ENCODE measurements at places on chromosomes 4 and X.

DNA sequence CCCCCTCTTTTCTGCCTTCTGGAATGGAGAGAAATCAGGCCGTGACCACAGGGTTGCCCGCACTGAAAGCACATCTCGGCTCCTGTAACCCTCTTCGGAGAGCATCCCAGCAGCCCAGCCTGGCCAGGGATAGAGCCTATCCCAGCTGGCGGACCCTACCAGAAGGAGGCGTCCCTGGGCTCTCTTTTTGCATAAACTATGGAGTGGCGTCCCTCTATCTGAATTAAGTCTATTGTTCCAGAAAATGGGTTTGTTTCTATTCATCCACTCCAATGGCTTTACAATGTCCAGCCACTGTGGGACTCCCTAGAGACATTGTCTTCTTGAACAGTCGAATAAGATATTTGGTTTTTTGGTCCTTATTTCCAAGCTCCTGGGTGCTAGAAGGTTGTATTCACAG lies 689 bp upstream of the NHSL2 start:
- no peak for DNase-seq

GRCh38 chrX:2647627-2648026 lies 43.5 kb upstream of the CD99 start:
- no peak for DNase-seq

DNA sequence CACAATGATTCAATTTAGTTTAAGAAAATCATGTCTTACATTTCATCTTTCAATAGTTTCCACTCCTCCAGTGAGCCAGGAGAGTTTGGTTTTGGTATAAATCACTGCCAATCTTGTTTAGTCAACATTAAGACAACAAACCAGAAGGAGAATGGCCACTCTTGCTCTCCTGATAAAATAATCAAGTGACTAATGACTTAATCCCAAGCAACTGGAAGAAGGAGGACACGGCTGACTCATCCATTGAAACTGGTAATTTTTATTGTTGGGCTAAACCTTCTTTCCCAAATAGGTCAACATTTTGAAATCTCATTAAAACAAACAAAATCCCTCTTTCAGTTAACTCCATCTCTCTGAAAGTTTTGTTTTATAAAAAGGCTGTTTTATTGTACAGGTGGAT lies 230.2 kb downstream of the CLCN4 start:
- no peak for DNase-seq

- DNase-seq = no peak
Measured at GRCh38 chrX:118117741-118118140, 1.1 kb upstream of the KLHL13 start.

DNA sequence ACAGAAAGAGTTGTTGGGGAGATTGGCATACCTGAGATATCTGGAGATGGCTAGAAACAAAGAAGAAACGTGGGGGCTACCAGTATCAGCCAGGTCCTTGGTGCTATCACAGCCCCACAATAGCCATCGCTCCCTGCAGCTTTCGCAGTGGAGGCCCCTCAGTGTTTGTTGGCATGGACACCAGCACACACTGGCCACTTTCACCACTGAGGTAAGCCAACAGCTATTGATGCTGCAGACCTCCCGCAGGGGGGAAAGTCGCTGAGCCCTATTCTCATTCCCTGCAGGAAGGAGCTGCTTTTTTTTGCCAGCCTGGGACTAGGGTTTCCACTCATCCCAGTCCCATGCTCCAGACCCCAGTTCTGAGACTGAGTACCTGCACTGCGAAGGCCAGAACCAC lies 879.2 kb upstream of the IGFBP7 start:
- DNase-seq = no peak

DNA sequence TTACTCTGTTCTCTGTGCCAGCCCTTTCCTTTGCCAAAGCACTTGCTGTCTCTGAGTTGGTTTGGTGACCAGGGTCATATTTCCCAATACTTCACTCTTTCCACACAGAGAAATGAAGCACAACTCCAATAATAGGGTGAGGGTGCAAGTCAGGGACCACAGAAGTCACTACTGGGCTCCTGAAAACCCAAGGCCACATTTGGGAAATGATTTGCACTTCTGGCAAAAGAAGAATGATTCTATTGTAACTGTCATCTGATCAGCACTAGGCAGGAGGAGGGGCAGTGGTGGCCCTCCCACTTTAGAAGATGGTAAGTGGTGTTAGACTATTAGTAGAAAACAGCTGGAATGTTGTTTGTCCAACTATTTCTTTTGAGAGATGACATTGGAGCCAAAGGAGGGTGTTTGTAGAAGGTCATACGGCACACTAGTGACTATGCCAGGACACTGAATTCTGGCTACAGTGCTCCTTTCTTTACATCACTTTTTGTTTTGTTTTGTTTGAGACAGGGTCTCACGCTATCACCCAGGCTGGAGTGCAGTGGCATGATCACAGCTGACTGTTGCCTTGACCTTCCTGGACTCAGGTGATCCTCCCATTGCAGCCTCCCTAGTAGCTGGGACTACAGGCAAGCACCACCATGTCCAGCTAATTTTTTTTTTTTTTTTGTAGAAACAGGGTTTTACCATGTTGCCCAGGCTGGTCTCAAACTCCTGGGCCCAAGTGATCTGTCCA lies 10.8 kb upstream of the HADH start:
- DNase-seq = no peak

DNA sequence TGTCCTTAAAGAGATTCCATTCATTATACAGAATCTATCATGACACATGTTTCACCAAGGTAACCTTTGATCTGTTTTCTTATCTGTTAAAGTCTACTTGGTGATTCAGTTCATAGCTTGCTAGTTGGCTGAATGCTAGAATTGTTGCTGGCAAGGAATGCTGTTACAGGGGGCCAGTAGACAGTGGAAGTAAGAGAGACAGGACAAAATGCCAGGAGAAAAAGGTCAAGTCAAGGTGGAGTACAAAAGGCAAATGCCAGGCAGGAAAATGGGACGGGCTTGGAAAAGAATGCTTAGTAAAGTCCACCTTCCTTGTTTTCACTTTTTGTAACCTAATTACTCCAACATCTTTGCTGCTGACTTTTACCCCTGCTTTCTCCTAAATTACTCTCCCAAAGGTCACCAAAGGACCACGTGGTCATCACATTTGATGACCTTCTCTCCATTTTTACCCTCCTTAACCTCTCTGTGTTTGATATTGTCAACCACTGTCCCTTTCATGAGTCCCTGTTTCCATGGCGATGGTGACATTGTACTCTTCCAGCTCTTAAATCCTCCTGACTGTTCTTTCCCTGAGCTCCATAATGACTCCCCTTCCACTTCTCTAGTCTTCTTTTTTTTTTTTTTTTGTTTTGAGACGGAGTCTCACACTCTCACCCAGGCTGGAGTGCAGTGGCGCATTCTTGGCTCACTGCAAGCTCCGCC lies 24.5 kb upstream of the TAPT1 start:
- DNase-seq = no peak

DNA sequence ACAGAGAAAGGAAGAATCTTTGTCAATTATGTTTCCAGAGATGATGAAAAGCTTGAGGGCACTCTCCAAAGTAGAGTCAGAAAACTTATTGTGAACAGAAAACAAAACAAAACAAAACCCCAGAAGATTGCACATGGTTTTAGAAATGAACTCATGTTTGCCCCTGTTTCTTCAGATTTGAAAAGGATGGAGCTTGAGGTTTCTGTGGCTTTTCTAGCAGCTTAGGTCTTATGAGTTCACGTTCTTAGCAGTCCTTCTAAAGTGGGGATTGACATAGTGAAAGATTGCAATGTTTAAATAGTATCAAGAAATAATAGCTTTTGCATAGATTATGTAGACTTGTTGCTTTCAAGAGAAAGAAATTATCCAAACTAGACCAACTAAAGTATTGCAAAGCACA lies 421.8 kb downstream of the GBA3 start:
- DNase-seq = no peak

- DNase-seq = no peak
Measured at GRCh38 chr4:124953061-124953460, 240.5 kb upstream of the ANKRD50 start.

GRCh38 chr4:8407316-8407715 lies 33.2 kb downstream of the ACOX3 start:
- no peak for DNase-seq

DNA sequence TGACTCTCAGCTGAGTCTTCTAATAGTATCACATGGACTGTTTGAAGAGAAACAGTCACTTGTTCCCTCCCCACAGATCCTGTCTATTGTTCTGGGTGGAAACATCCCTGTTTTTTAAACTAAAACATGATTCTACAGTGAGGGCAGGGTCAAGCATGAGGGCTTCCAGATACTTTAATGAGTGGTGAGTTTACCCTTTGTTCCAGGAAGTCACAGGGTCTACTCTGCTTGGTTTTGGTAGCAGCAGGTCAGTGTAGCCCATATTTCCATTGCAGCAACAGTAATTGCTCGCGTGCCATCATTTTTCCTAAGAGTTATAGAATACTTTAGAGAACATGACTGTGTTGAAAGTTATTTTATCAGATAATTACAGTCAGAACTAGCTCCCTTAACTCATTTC lies 87.4 kb downstream of the ZNF732 start:
- DNase-seq = no peak

DNA sequence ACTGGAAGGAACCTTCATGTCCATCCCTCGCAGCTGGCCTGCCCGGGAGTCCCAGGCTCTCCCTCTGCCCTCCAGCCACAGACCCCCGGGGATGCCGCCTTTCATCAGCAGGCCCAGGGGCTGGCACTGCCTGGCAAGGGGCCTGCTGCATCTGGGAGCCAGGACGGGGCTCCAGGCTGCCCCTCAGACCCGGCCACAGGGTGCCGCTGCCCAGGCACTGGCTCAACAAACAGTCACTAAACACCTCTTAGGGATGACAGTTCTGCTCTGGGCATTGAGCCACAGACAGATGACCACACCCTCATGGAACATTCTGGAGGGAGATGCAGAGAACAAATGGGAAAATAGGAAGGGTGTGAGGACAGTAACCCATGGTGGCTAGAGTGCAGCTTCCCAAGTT lies 109.3 kb downstream of the HMX1 start:
- DNase-seq = no peak

GRCh38 chrX:72094894-72095293 lies 36.8 kb downstream of the RTL5 start:
- DNase-seq = no peak

GRCh38 chrX:9635368-9635767 lies 130.3 kb downstream of the GPR143 start:
- no peak for DNase-seq

DNA sequence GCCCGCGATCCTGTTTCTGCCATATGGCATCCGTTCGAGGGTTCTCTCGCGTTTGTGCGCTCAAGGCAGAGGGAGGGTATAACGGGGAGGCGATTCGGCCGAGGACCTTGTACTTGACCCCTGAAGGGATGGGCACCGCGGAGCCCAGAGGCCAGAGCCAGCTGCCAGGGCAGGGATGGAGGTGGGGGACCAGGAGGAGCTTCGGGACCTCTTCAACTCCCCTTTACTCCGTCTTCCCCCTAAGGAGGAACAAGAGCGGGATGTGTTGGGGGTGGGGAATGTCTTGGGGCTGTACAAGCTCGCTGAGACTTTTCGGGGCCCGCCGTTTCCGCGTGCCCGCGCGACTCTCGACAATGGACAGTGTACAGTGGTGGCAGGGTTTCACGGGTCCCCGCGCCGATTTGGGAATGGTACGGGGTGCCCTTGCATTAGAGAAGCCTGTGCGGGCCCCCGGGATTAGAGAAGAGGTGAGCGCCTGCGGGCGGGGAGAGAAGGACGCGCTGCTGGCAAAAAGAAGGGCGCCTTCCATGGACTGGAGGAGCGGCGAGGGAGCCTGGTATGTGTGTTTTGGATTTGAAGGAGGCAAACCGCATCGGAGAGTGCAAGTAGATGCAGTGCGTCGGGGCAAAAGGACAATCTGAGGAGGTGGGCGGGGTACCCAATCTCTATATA lies 760 bp downstream of the UGT8 start:
- no peak for DNase-seq

DNA sequence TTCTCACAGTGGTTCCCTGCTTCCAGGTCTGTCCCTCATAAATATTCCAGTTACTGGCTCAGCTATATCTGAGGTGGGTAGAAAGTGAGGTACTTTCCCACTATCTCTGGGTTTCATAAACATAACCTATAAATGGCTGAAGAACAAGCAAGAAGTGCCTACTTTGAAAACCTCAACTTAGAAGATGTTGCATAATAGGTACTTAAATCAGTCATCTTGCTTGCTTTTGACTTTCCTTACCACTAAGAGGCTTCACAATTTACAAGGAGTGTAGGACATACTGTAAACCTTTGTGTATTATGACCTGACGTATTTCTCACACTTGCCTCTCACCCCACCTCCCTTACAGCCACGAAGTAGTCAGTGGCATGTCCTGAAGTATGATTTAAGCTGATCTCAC lies 145.9 kb downstream of the PCDH19 start:
- no peak for DNase-seq

- DNase-seq = no peak
Measured at GRCh38 chr4:17875402-17876070, 64.8 kb downstream of the NCAPG start.

DNA sequence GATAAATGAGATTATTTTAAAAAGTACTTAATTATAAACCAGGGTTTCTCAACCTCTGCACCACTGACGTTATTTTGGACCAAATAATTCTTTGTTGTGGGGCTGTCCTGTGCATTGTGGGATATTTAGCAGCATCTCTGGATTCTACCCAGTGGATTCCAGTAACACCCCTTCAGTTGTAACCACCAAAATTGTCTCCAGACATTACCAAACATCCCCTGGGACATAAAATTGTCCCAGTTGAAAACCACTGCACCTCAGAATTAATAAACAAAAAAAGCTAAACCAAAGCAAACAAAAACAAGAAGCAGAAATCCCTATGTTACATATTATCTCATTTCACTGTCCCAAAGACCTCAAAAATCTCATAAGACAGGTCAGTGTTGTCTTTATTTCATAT lies 54.2 kb upstream of the GIMD1 start:
- DNase-seq = no peak

DNA sequence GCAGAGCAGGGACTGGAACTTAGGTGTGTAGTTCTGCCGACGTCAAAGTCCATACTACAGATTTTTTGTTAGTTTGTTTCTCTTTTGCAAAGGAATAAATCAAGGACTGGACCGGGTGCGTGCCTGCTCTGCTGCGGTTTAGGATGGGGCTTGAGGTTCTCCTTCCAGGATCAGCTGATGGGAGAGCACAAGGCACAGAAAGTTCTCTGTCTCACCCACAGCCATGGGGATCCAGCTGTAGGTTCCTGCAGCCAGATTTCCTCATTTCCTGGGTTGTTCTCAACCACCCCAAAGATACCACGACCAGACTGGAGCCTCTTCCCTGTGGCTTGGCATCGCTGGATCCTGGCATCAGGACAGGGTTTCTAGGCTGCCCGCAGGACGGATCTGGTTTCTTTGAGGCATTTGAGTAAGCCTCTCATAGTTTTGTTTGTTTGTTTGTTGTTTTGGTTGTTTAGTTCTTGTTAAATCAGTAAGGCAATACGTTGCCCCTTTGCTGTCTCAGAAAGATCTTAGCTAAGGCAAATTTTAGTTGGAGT lies 789 bp upstream of the SRPX start:
- DNase-seq = no peak

- no peak for DNase-seq
Measured at GRCh38 chr4:30642567-30642966, 77.6 kb upstream of the PCDH7 start.

- no peak for DNase-seq
Measured at GRCh38 chr4:2931512-2932301, 31.5 kb downstream of the NOP14 start.

- DNase-seq = no peak
Measured at GRCh38 chr4:17324386-17324830, 187.5 kb downstream of the QDPR start.

GRCh38 chrX:103400931-103401330 lies 24.6 kb downstream of the BEX3 start:
- no peak for DNase-seq

GRCh38 chr4:120903419-120903818 lies 19.1 kb downstream of the PRDM5 start:
- no peak for DNase-seq
